ENCODE measurements at places on chromosomes 7 and 10. TPM values are rescaled to one million over a fixed set of nuclear protein-coding genes. Genes with fewer than 3 reads are reported as not detected.

The AGAP4 gene
- 5.5 TPM for total RNA-seq

The MKRN1 gene
- total RNA-seq = 45.7 TPM

The EBLN1 gene
- total RNA-seq = not detected

The SEC31B gene
- total RNA-seq = 0.42 TPM

The ARL4A gene
- 33.4 TPM for total RNA-seq

The DNAJC30 gene
- total RNA-seq = 2.0 TPM

The FZD8 gene
- 4.0 TPM for total RNA-seq

The ASIC3 gene
- 0.14 TPM for total RNA-seq

The DPP6 gene
- not detected for total RNA-seq

The STK31 gene
- not detected for total RNA-seq

The SPDYE8 gene
- not detected for total RNA-seq

The ACBD7 gene
- total RNA-seq = 0.74 TPM

The CHCHD3 gene
- total RNA-seq = 46.7 TPM

The TMEM236 gene
- total RNA-seq = 0.07 TPM

The AGR2 gene
- total RNA-seq = 69.2 TPM

The GHRHR gene
- not detected for total RNA-seq

The TBRG4 gene
- 86.7 TPM for total RNA-seq
